Ovary (tissue), 10 donors: ENCODE measurements at places on chromosomes 4 and X. TPM values are rescaled to one million over a fixed set of nuclear protein-coding genes. Genes with fewer than 3 reads are reported as not detected.

GRCh38 chr4:128863312-128864075 is 54.0 kb downstream of the JADE1 start:
- DNase-seq: peak; percentile 85
- H3K27ac ChIP-seq: no peak overlapping the region
- no peaks in the 10 kb centered on the region for H3K36me3 ChIP-seq
- no peaks in the 10 kb centered on the region for H3K27me3 ChIP-seq

GRCh38 chr4:54226404-54227255 is 2.5 kb upstream of the PDGFRA start:
- H3K4me3 ChIP-seq: peak overlapping the region; percentile 32
- H3K27ac ChIP-seq: peak overlapping the region; percentile 59
- H3K4me1 ChIP-seq: peaks cover 4% of the 10 kb centered on the region
- no peaks in the 10 kb centered on the region for H3K27me3 ChIP-seq

GRCh38 chrX:1419545-1420355 is 27.8 kb upstream of the SLC25A6 start:
- H3K27ac ChIP-seq: no peak overlapping the region
- H3K4me1 ChIP-seq: no peaks in the 10 kb centered on the region
- H3K36me3 ChIP-seq: no peaks in the 10 kb centered on the region
- H3K4me3 ChIP-seq: no peak overlapping the region

- H3K4me3 ChIP-seq: no peak overlapping the region
- DNase-seq: no peak
- no peaks in the 10 kb centered on the region for H3K4me1 ChIP-seq
Observed at GRCh38 chr4:158858410-158859199, 89.8 kb downstream of the FNIP2 start.

The MAB21L2 gene
- total RNA-seq: not detected
